ENCODE measurements at places on chromosomes 3 and 15.

GRCh38 chr15:25775317-25775912 is 87.7 kb downstream of the ATP10A start:
- peak; percentile 72 for DNase-seq

DNA sequence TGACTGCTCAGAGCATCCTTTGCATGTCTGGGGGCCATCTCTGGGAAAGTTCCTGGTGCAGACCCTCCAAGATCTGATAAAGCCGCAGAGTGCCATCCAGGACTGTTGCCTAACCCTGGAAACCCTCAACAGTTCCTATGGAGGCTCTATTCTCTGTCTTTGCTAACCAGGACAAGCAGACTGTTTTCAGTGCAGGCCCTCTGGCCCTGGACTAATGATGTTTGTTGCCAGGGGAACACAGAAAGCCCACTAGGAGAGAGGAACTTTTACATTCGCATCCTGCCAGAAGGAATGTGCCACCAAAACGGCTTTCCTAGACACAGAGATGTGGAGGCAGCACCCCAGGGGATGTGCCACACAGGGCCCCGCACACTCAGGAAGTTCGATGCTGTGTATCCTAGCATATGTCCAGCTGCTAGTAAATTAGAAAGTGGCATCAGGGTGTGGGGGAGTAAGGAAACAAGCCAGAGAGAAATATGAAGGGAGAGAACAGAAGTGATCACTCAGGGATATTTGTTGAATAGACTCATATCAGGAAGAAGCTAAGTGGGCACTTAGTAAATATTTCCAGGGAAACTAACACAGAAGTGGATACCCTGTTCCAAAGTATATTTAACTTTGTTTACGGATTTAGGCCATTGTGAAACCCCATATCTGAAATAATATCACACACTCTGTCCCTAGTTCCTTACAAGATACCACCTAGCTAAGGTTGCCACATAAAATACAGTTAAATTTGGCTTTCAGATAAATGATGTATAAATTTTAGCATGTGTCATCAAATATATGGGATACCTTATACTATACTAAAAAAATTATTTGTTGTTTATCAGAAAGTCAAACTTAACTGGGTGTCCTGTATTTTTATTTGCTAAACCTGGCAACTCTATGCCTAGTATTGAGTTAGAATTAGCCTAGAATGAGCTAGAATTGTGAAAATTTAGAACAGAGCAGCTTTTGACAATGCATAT is 29.9 kb upstream of the TMOD3 start:
- no peak for DNase-seq

GRCh38 chr3:11269007-11269406 is 3.2 kb upstream of the ATG7 start:
- no peak for DNase-seq

DNA sequence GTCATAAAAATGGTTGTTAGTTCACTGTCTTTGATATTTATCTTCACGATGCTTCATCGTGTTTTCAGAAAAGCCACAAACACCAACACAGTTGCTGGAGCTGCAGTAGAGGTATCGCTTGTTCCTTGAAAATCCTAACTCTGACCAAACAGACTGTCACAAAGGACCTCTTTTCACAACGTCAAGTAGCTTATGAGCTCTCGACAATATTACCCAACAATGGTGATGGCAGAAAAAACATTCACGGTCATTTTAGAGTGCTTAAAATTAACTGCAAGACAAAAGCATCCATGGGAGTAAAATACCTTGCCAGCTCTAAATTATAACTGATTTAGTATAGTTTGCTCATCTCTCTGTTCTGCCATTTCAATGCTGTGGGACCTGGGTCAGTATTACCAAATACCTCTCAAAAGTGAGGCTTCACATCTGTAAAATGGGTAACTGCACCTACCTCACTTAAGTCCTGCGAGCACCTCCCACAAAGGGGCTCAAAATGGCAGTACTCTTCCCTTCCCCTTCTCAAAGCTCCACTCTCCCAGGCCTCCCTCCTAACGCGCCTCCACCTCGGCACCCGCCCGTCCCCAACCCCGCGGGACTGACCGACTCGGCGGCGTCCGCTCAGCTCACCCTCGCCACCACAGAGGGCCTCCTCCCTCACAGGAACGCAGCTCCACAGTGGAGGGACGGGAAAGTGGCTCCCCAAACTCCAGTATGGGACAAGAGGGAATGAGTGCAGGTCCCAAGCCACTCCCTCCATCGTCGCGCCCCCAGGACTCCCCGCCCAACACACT is 546 bp downstream of the TRIM59 start:
- peak; percentile 80 for DNase-seq

GRCh38 chr3:9649791-9650521 is 651 bp downstream of the MTMR14 start:
- peak; percentile 14 for DNase-seq

DNA sequence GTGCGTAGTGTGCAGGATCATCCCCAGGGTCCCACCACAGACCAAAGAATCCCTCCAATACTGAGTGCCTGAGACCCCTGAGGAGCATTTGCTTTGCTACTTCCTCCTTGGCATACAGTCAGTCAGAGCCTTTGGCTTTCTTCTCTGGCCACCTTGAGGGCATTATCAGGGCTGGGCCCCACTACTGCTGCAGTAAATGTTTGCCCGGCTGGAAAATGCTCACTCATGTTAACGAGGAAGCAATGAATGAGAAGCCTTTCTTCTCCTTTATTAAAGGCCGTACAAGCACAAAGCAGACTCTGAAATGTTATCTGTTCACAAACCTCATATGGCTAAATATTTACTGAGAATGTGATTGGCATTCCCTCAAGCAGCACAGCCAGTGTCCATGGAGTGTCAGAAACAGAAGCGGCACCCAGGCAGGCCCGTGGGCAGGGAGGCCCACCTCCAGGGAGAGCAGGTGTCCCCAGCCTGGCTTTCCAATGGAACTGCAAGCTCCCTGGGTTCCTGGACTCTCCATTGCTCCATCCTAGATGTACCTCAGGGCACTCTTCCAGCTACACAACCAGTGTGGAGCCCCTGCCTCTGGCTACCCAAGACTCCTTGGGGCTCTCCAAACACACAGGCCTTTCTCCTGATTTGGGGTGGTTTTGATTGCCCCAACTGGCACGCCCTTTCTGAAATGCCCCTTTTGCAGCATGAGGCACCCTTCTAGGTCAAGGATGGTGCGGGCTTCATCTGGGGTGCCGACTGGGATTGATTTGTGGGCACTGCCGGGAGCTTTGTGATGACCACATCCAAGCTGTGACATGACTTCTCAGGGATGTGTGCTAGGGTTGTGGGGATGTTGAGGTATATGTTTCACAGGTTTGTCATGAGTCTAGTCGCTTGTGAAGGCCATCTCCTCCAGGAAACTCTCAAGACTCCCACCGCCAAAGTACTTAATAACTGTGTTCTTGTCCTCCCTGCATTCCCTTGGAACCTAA is 195.6 kb downstream of the FAM43A start:
- peak; percentile 39 for DNase-seq

DNA sequence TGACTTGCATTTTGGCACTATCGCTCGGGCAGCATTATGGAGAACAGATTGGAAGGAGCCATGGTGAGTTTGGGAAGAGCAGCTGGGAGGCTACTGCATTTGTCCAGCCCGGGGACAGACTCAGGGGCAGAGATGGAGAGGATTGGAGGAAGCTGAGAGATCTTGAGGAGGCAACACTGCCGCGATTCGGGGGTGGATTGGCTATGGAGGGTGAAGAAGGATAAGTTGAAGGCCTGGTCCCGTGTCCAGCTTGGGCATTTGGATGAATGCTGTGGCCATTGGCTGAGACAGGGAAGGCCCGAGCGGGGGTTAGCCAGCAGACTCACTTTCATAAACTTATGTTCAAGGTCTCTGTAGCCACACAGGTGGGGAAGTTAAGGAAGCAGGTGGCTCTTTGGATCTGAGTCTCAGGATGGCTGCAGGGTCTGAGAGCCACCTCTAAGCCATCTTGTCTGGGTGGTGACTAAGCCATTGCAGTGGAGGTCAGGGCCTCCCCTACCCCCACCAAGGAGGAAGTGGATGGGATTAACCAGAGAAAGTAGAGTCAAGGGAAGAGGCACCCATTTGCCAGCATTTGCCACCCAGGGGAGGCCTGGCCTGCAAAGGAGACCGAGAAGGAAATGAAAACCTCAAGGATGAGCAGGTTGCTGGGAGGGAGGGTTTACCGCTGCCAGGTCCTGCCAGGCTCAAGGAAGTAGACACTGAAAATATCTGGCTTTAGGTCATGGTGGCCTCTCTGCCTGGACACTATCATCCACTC is 144.0 kb upstream of the TLE3 start:
- no peak for DNase-seq

DNA sequence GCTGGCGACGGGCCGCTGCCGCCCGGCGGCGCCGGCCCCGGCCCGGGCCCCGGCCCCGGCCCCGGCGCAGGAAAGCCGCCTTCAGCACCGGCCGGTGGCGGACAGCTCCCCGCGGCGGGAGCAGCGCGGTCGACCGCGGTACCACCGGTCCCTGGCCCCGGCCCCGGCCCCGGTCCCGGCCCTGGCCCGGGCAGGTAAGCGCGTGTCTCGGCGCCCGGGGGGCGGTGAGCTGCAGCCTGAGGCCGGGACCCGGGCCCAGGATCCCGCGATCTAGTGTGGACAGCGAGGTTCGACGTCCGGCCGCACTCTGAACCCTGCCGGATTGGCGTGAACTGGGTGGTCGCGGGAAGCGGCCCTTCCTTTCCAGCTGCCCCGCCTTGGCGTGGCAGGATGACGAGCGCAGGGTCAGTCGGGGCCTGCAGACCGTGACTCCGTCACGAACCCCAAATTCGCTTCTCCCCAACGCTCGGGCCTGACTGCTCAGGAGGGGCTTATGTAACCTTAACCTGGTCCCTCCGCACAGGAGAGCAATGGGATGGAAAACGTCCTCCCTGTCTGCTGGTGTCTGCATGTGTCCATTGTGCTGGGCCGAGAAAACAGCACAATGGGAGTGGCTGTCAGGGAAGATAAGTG is 472 bp downstream of the BSN start:
- DNase-seq: peak; percentile 30

DNA sequence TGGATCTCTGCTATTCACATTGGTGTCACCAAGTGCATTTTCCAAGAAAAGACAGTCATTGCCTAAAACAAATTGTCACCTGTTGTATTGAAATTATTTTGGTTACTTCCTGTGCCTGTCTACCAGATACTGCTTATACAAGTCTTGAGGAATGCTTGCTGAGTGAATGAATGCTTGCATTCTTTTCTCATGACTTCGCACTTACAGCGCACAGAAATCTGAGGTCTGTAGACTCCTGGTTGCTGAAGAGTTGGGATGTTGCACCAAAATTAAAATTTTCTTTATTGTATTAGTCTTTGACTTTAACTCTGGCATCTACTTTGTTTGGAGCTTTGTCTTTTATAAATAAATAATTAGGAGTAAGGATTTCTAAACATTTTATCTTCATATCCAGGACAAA is 28.4 kb downstream of the SH3GL3 start:
- DNase-seq: no peak

DNA sequence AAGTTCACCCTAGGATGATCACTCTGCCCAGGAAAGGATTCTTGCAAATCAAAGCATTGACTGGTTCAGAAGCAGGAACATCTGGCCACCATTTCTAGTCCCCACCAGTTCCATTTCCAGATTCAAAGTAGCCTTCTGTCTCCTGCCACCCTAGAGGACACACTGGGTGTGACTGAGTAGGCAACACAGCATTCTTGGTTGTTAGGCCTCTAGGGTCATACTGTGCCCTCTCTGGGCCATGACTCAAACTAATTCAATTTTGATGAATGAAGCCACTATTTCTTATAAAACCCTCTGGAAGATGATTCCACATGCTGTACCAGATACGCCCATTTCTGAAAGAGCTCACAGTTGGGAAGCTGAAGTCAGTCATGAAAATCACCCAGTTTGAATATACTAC is 69.7 kb downstream of the WDR76 start:
- no peak for DNase-seq

GRCh38 chr15:40266828-40267304 is 16.0 kb downstream of the ANKRD63 start:
- peak; percentile 54 for DNase-seq

DNA sequence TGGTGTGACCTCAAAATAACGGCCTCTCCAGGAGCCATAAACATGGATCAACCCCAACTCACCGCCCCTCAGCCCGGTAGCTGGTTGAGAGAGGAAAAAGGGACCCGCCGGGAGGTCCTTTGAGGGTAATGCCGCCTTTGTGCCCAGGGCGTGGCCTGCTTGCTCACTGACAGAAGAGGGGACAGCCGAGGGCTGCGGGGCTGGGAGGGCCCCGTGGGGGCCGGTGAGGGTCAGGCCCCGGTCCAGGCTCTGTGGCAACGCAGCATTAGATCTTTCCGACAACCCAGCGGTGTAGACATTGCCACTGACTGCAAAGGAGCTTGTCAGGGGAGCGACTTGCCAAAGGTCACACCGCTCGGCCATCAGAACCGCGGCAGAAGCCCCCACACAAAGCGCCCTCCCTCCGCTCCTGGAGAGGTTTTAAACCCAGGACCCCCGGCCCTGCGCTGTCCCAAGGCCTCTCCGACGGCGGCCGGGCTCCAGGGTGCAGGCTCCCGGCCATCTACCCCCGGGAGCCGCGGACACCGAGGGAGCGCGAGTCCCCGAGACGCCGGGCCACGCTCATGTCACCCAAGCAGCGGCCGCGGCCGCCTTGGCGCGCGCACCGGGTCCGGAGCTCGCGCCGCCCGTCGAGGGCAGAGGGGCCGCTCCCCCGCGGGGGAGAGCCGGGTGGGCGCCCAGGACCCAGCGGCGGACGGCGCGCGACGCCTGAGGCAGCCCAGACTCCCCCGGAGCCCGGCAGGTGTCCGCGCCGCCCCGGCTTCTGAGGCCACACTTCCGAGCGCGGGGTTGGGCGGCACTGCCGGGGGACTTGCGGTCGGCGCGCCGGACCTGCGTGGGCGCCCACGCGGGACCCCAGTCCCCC is 975 bp downstream of the PCSK6 start:
- peak; percentile 14 for DNase-seq

DNA sequence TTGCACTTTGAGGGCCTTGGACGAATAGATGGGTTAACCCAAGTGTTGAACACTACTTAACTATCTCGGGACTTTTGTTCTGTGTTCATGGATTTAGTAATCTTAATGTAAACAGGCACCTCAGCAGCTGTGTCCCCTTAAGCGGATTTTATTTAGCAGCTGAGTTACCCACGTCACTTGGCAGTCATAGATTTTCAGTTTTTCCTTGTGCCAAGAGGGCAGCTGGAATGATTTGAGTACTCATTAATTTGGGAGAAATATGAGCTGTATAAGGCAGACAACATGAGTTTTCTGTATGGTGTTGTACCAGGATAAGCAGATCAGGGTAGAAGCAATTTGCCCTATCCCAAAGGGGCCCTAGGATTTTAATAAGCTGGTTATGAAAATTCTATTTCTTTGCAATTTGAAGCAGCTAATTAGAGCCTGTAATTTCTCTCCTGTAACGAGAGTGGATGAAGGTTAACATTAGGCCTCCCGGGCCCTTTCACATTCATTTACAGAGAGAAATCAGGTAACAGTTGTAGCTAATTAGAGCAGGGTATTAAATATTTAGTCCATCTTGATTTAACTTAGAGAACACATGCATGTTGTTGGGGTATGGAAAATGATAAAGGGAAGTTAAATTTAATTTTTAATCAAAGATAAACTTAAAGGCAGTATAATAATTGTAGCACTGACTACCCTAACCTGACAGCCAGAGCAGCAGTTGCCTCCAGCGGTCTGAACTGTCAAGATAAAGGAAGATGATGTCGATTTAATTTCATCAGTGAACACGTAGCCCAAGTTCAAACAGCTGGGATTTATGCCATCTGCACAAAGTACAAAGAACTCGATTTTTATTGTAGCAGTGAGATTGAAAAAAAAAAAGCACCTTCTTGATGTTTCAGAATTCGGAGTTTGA is 194.5 kb downstream of the LRTM1 start:
- no peak for DNase-seq
